LNCaP clone FGC (cell line): ENCODE measurements at places on chromosomes 2 and 18.

GRCh38 chr2:216742411-216742810 lies 47.1 kb upstream of the IGFBP5 start:
- DNase-seq: no peak

GRCh38 chr2:100835006-100835659 lies 15.2 kb downstream of the NPAS2 start:
- DNase-seq: no peak

- DNase-seq: no peak
Observed at GRCh38 chr2:211453311-211453887, 897.0 kb downstream of the CPS1 start.

DNA sequence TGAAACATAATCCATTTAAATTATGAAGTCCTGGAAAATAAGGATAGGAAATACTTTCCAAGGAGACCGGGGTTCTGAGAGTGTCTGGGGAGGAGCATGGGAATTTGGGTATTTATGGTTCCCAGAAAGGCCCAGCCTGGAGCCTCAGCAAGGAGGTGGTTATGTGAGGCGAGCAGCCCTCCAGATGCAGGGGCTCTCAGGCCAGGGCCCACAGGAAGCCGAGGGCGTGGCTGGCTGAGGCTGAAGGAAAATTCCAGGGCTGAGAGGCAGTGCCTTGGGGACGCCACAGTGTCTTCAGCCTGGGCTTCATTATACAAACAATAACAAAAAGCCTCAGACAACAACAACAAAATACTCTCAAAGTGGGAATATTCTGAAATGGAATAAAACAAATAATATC lies 86.9 kb upstream of the SERPINE2 start:
- no peak for DNase-seq

DNA sequence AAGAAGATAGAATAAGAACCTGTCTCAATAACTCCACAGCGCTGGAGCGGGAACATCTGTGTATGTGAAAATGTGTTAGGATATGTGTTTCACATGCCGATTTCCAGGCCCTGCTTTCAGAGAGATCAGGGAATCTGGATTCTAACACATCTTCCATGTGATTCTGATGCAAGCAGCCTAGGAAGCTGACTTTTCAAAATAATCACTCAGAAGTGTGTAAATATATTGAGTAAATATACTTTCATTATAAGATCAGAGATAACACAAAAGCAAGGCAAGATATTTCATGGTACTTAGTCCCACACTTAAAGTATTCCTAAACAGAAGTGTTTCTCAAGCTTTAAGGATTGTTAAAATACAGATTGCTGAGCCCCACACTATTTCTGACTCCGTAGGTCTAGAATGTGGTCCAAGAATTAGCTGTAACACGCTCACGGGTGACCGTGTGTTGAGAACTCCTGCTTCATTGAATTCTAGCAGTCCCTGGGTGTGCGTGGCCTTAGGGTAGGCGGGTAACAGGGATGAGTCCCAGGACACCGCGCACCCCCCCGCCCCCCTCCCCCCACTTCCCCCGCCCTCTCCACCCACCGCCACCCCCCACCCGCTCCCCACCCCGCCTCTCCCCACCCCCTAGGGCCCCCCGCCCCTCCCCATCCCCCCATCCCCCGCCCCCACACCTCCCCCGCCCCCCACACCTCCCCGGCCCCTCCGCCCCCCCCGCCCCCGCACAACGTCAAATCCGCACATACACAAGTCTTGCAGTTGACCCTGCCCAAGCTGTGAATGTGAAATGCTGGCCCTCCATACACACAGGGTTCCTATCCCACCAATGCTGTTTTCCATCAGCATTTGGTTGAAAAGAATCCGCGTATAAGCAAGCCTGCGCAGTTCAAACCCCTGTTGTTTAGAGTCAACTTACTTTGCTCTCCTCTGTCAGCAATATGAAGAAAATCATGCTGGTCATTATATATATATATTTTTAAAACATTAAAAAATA lies 94.2 kb upstream of the SLC39A10 start:
- DNase-seq: no peak

- DNase-seq: peak; percentile 36
Observed at GRCh38 chr2:225124311-225125017, 82.2 kb upstream of the DOCK10 start.

DNA sequence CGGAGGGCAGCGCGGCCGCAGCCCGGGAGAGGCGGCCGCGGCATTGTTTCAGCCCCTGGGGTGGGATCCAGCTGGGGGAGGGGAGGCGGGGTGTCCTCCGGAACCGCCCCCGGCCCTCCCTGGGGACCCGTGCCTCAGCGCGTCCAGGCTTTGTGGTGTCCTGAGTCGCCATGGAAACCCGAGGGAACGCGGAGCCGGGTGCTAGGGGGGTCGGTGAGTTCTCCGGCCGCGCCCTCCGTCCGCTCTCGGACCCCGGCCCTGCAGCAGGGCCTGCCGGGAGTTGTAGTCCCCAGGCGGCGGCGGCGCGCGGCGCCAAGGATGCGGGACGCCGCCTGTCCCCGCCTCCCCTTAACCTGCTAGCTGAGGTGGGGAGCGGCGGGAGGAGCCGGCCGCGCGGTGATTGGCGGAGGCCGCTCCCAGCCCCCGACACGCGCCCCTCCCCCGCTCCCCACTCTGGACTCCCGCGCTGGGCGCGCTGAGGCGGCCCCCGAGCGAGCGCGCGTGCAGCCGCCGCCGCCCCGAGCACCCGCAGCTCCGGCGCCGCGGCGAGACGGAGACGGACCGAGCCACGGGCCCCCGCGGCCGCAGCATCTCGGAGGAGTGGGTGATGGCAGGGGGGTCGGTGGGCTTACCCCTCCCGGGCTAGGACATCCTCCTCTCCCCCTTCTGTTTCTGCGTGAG lies at the start of gene DPYSL5:
TSS of gene DPYSL5 (plus strand) at position 478 of the 681 bp plus-strand sequence. CDS start 50,368 bp downstream, outside the sequence.
- no peak for DNase-seq

GRCh38 chr2:67752969-67753368 lies 309.8 kb downstream of the C1D start:
- DNase-seq: no peak

GRCh38 chr2:59974051-59974766 lies 579.2 kb downstream of the BCL11A start:
- DNase-seq: no peak

- DNase-seq: no peak
Observed at GRCh38 chr2:25819597-25820039, 58.7 kb downstream of the ASXL2 start.

- peak; percentile 57 for DNase-seq
Observed at GRCh38 chr2:233711312-233712008, 1.2 kb upstream of the UGT1A5 start.

GRCh38 chr2:85783796-85784195 lies 30.0 kb downstream of the ATOH8 start:
- DNase-seq: no peak
